Right cardiac atrium (tissue), 5 donors: ENCODE measurements at places on chromosomes 16 and 17. TPM values are rescaled to one million over a fixed set of nuclear protein-coding genes. Genes with fewer than 3 reads are reported as not detected.

DNA sequence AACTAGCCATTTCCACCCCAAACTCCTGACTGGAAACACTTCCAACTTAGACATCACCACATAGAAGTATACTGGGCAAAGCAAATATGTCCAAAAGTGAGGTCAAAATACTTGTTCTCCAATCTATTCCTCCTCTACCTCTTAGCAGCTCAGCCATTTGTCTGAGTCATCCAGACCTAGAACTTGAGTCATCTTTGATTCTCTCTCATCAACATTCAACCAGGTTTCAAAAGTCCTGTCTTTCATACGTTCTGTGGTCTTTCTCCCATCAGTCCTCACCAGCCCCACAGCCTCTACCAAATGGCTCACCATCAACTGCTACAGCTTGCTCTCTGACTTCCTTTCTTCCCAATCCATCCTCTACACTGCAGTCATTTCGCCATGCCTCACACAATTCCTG is 6.8 kb downstream of the ANKFY1 start:
- DNase-seq = no peak

Gene PYDC1
- total RNA-seq = not detected

DNA sequence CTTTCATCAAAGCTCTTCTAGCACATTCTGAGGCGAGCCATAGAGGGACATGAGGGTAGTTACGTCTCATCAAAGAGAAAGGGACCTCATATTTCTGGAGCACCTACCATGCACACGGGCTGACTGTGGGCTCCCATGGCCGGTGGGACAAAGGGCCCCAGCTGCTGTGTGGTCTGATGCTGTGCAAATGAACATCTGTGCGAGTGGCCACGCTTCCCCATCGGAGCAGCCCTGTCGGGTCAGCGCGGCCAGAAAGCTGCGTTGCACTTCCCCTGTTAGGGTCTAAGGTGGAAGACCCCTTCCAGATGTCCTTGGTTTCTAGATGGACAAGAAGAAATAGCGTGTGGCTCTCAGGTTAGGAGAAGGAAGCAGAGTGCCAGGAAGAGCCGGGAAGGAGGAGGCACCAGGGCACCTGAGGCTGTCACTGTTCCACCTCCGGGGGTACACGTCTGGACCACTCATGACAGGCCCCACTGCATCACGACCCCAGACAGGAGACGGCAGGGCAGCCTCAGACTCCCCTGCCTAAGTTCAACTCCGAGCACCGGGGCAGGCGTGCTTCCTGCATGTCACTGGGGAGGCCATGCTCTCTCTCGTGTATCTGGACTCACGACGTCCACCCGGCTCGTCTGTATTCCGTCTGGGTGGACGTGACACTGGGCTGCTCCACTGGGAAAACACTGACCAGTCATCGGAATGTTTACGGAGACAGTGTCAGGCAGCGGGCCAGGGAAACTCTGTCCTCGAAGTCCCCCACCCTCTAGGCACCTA is 8.5 kb upstream of the BAIAP2 start:
- DNase-seq = peak; percentile 61

Gene EVPL
- 0.06 TPM for total RNA-seq

GRCh38 chr17:66747578-66748275 is 87.2 kb upstream of the CACNG5 start:
- no peak for DNase-seq

Gene CCDC144A
- 4.6 TPM for total RNA-seq

- no peak for DNase-seq
These were observed 6.4 kb upstream of the FOXJ1 start for GRCh38 chr17:76147211-76148014.

- DNase-seq = peak; percentile 6
These were observed 4.5 kb downstream of the PLLP start for GRCh38 chr16:57279780-57280638.

DNA sequence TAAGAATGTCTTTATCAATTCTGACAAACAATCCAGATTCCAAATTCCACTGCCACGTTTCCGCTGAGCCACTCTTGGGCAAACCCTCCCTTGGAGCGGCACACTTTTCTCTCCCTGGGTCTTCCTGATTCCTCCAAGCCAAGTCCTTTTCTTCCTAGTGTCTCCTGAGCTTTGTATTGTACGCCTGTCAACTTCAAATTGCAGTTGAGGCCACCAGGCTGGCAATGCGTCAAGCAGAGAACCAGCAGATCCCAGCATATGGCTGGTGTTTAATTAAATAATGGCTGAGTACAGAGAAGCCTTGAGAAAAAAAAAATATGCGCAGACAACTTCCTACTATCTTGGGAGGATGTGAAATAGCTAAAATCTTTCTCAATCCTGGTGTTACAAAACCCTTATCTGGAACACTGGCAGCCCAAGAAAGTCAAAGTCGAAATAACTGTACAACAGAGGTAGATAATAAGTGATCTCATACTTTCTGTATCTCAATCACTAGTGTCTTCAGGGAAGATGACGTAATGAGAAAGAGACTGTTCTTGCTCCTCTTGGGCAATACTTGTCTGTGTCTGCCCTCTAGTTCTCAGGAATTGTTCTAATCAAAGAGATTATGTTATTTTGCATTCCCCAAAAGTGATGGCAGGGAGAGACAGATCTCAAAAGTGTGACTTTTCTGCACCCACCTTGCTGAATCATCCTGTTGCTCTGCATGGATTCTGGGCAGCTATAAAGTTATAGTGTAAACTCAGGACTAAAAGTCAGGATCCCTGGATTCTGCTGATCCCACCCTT is 15.0 kb downstream of the SMIM36 start:
- peak; percentile 74 for DNase-seq

Gene KRT33B
- not detected for total RNA-seq

Gene PNMT
- total RNA-seq = 19.5 TPM

DNA sequence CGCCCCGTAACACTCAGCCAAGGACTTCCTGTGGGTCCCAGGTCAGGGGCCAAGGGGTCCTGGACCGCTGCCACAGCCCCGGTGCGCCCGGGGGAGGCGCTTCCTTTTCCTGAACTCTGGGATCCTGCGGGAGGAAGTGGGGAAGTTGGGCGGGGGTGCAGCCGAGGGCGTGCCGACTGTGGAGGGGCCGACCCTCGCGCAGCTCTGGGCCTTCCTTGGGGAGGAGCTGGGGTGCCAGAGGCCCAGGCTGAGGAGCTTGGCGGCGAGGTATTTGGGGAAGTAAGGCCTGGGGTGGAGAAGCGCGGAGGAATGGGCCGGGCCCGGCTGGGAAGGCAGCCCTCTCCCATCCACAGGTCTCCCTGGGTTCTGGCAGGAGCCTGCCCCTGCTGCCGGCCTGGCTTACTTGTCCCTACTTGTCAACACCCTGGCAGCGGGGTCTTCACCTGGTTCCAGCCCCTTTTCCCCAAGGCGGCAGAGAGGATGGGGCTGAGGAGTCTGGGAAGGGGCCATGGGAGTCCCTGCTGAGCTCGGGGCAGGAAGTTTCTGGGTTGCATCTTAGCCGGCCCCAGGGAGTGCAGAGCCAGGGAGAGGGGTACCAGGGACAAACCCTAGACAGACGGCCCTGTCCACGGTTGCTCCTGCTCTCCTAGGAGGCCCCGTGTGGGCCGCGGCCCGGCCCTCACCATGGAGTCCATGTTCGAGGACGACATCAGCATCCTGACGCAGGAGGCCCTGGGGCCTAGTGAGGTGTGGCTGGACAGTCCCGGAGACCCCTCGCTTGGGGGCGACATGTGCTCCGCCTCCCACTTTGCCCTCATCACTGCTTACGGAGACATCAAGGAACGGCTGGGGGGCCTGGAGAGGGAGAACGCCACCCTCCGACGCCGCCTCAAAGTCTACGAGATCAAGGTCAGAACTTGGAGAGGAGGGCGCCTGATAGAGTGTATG is 1.7 kb downstream of the TBKBP1 start:
- peak; percentile 86 for DNase-seq

DNA sequence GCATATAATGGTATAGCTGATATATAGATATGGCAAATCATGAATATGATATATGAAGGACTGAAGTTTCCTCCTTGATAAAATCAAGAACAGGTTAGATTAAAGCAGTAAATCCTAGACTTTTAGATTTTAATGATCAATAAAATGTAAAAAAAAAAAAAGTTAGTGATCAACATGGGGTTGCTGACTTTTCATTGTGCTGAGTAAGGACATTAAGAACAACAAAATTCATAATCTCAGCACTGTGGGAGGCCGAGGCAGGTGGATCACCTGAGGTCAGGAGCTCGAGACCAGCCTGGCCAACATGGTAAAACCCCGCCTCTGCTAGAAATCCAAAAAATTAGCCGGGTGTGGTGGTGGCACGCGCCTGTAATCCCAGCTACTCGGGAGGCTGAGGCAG is 10.4 kb upstream of the CHD3 start:
- DNase-seq = no peak

Gene SNX20
- total RNA-seq = 1.3 TPM

DNA sequence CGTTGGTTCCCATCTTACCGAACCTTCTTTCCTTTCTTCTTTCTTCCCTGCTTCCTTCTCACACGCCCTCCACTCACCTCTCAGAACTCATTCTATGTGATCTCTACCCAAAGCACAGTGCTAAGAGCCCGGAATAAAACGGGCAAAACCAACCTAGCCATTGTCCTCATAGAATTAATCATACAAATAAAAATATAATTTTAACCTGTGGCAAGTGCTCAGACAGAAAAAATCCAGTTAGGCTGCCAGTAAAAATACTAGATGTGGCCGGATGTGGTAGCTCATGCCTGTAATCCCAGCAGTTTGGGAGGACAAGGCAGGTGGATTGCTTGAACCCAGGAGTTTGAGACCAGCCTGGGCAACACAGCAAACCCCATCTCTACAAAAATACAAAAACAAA is 27.0 kb downstream of the BMERB1 start:
- no peak for DNase-seq

GRCh38 chr16:7083096-7083495 is 249.5 kb upstream of the RBFOX1 start:
- no peak for DNase-seq

DNA sequence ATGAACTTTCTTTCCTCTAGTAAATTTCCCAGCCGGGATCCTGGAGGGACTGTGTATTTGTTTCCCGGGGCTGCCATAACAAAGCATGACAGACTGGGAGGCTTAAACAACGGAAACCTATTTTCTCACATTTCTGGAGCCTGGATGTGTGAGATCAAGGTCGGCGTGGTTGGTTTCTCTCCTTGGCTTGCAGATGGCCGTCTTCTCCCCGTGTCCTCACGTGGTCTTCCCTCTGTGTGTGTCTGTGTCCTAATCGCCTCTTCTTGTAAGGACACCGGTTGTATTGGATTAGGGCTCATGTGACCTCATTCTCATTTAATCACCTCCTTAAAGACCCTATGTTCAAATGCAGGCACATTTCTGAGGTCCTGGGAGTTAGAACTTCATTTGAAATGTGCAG is 22.0 kb upstream of the USP10 start:
- DNase-seq = no peak

Gene EVPLL
- total RNA-seq = not detected

Gene MT4
- not detected for total RNA-seq

Gene PLA2G10
- total RNA-seq = not detected

- DNase-seq = peak; percentile 48
These were observed 31.7 kb upstream of the KCNJ2 start for GRCh38 chr17:70137451-70138230.

DNA sequence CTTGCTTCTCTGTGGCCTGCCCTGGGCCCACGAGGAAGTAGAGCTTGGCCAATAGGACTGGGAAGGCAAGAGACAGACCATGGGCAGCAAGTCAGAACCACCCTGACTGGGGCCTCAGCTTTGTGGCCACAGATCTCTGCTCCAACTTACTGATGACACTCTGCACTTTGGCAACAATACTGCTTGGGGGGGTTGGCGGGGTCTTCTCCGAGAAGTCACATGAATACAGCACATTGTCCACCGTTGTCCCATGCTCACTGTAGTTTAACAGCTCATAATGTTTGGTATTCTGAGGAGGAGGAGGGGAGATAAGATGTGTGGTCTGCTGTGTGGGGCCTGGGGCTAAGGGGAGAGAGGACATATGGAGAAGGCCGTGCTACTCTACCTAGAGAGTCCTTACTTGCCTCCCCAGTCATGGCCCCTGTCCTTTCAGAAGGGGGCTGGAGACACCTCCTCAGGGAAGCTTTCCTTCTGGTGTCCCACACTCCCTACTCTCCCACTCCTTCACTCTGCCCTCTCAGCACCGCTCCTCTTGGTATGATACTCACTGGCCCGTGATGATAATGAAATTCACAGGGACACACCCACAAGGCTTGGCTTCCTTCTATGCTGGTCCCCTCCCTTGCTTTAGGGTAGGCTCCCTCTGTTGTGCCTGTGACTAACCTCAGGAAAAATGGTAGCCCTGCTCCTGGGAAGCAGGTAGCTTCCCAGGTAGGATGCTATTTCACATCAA is 4.0 kb upstream of the DHRS13 start:
- DNase-seq = no peak

Gene LRRC3C
- total RNA-seq = not detected

DNA sequence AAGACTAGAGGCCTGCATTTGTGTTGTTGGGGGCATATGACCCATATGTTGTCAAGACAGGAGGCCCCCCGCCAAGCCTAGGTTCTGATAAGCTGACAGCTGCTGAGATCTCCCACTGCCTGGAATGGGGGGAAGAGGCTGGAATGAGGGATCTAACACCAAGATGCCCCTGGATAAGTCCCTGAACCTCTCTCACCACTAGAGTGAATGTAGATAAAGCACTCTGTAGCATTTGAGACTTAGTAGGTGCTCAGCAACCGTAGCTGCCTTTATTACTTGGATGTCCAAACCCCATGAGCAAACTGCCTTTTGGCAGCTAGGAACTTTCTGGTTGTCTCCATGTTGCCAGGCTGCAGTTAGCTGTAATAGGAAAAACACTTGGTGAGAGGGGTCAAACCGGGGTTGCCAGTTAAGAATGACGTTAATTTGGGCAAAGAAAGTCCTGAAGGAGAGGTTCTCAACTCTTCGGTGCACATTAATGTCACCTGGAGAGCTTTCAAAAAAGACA is 4.4 kb upstream of the RASL10B start:
- DNase-seq = no peak

Gene CDH3
- 0.29 TPM for total RNA-seq

GRCh38 chr16:50448522-50448921 is 79.7 kb upstream of the BRD7 start:
- DNase-seq = no peak

GRCh38 chr16:51161440-51162195 is 10.5 kb upstream of the SALL1 start:
- no peak for DNase-seq

DNA sequence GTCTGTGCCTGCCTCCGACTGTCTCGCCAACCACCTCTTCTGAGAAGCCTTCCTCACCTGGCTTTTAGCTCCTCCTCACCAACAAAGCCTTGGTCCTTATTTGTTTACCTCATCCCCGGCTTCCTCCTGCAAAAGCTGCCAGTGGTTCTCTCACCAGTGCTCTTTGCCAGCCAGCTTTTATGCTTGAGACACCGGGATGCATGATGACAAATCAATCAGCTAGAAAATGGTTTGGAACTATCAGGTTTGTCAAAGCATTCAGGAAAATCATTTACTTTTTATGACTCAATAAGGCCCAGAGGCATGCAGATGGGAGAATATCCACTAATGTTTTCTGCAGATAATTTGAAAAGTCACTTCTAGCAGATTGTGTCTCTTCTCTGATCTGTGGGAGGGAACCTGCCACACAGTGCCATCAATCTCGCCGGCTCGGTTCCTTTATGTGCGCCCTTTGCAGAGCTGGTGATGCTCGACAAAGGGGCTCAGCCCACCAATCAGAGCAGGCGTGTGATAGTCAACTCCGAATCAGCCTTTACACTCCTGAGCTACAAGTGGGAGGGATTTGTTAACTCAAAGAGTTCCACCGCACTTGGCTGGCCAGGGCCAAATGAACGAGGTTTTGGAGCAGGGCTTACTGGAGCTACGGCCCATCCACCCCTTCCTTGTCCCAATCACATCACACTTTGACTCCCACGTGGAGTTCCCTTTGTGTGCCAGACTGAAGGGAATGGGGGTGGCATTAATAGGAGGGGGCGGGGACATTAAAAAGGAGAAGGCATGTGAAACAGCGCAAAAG is 85.8 kb downstream of the MRC2 start:
- DNase-seq = no peak
